ENCODE measurements at places on chromosomes 4 and X. TPM values are rescaled to one million over a fixed set of nuclear protein-coding genes. Genes with fewer than 3 reads are reported as not detected.

The CASP6 gene
- 13.0 TPM for total RNA-seq

The GC gene
- total RNA-seq = not detected

The DNAAF6 gene
- not detected for total RNA-seq

The WNK3 gene
- total RNA-seq = 1.4 TPM

The PABPC4L gene
- total RNA-seq = 3.0 TPM

The COL4A5 gene
- 28.6 TPM for total RNA-seq

The FREM3 gene
- total RNA-seq = not detected

The OGT gene
- 56.9 TPM for total RNA-seq

The KCTD8 gene
- total RNA-seq = 0.43 TPM

The CDX4 gene
- total RNA-seq = not detected

The RPGR gene
- 4.1 TPM for total RNA-seq

The C1QTNF7 gene
- total RNA-seq = 0.35 TPM

The DDIT4L gene
- total RNA-seq = 1.5 TPM

The CYBB gene
- 0.12 TPM for total RNA-seq

The PAPSS1 gene
- total RNA-seq = 41.5 TPM

The MAGEA10 gene
- not detected for total RNA-seq

The MAOB gene
- total RNA-seq = 0.47 TPM

The EDA2R gene
- total RNA-seq = 2.0 TPM

The ACSL1 gene
- total RNA-seq = 36.3 TPM

The NEK1 gene
- total RNA-seq = 6.1 TPM

The GAGE1 gene
- not detected for total RNA-seq

The RIBC1 gene
- total RNA-seq = 0.17 TPM

The FGF13 gene
- 0.35 TPM for total RNA-seq

The YIPF7 gene
- total RNA-seq = not detected

The PAGE4 gene
- not detected for total RNA-seq

The ZNF630 gene
- total RNA-seq = 0.26 TPM

The ATP10D gene
- total RNA-seq = 10.7 TPM

The SAGE1 gene
- total RNA-seq = not detected

The CXCL10 gene
- not detected for total RNA-seq

The MAP3K15 gene
- total RNA-seq = not detected

The GRPR gene
- total RNA-seq = not detected

The TMEM156 gene
- 0.35 TPM for total RNA-seq

The REPS2 gene
- total RNA-seq = 0.94 TPM

The ALB gene
- not detected for total RNA-seq

The SLC10A4 gene
- total RNA-seq = 0.12 TPM

The CT55 gene
- total RNA-seq = not detected

The MID1 gene
- total RNA-seq = 7.1 TPM

The ABCG2 gene
- total RNA-seq = under 0.01 TPM

The NAP1L2 gene
- total RNA-seq = not detected

The FAM47A gene
- total RNA-seq = not detected

The GAGE13 gene
- total RNA-seq = not detected

The CCKAR gene
- total RNA-seq = not detected

The KLB gene
- total RNA-seq = not detected

The CXCL1 gene
- 39.3 TPM for total RNA-seq

The VCX3A gene
- not detected for total RNA-seq

The AFF2 gene
- total RNA-seq = 0.34 TPM

The TMEM150C gene
- total RNA-seq = 0.23 TPM

The RBM46 gene
- total RNA-seq = not detected

The MAGEB17 gene
- not detected for total RNA-seq

The MID2 gene
- 14.5 TPM for total RNA-seq

The PPARGC1A gene
- total RNA-seq = 2.3 TPM

The EGF gene
- not detected for total RNA-seq

The ALAS2 gene
- total RNA-seq = not detected

The TLR6 gene
- total RNA-seq = 2.5 TPM

The CXCL6 gene
- total RNA-seq = 18.8 TPM

The MAGEA6 gene
- not detected for total RNA-seq

The TMPRSS11D gene
- total RNA-seq = not detected

The ENPP6 gene
- total RNA-seq = 0.17 TPM

The KLKB1 gene
- not detected for total RNA-seq

All from pericardium fibroblast (primary cell).